Mesothelial cell of epicardium (in vitro differentiated cells): ENCODE measurements at places on chromosomes 7 and 10. TPM values are rescaled to one million over a fixed set of nuclear protein-coding genes. Genes with fewer than 3 reads are reported as not detected.

RBP4 gene
- 0.54 to 0.91 TPM (median 0.66 TPM) in 3 replicates for total RNA-seq

DYNC1I1 gene
- 3.5 to 4.7 TPM (median 4.4 TPM) in 3 replicates for total RNA-seq

TBRG4 gene
- total RNA-seq: 61.6 to 68.1 TPM (median 63.0 TPM) in 3 replicates

DNA sequence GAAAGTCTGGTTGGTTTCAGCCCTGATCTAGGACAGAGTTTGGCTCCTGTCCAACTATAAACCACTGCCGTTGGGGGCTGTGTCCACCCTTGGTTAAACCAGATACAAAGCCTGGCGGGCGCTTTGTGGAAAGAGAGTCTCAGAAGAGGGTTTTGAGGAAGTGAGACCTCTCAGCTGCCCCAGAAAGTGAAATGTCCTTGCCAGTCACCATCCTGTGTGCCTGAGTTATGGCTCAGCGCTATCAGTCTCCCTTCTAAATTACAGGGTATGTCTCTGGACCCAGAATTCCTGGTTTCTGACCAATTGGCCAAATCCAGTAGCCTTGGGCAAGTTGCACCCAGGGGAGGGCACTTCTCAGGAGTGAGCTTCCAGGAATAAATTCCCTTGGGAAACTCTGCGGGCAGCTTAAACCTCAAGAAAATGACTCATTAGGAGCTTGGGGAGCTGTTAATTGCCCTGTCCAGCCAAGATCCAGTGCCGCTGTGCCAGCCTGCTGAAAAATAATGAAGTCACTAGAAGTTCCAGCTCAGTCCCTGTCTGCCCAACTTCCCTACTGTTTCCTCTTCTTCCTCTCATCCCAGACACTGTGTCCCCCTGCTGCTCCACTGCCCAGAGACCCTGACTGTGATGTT, 66.7 kb upstream of the PDZD8 start:
- no peak for DNase-seq

FZD1 gene
- 15.3 to 15.4 TPM (median 15.3 TPM) in 3 replicates for total RNA-seq

- DNase-seq: no peak
These were observed 945 bp downstream of the ADD3 start for GRCh38 chr10:110008518-110009339.

GRCh38 chr10:99827936-99828335, 45.5 kb downstream of the ABCC2 start:
- no peak for DNase-seq

DNA sequence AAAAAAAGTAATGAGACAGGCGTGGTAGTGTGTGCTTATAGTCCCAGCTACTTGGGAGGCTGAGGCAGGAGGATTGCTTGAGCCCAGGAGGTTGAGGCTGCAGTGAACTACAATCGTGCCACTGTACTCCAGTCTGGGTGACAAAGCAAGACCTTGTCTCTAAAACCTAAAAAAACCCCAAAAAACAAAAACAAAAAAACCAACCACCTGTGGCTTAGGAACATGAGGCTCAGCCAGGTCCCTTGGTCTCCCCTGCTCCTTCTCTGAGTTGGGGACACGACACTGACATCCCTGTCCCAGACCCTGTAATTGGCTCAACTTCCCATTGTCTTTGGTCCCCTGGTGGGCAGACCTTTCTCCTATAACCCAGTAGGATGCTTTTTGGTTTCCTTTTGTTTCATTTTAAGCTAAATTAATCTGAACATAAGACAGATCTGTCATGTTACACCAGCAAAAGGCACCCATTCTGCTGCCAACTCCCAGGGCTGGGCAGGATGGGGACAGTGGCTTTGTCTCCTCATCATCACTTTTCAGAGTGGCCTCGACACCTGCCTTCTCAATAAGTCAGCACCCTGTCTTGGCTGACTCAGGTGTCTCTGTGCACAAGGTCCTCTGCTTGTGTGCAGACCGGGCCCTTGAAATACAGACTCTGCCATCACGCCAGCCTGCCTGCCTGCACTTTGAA, 74.4 kb downstream of the MYL10 start:
- peak; percentile 33 for DNase-seq

DNA sequence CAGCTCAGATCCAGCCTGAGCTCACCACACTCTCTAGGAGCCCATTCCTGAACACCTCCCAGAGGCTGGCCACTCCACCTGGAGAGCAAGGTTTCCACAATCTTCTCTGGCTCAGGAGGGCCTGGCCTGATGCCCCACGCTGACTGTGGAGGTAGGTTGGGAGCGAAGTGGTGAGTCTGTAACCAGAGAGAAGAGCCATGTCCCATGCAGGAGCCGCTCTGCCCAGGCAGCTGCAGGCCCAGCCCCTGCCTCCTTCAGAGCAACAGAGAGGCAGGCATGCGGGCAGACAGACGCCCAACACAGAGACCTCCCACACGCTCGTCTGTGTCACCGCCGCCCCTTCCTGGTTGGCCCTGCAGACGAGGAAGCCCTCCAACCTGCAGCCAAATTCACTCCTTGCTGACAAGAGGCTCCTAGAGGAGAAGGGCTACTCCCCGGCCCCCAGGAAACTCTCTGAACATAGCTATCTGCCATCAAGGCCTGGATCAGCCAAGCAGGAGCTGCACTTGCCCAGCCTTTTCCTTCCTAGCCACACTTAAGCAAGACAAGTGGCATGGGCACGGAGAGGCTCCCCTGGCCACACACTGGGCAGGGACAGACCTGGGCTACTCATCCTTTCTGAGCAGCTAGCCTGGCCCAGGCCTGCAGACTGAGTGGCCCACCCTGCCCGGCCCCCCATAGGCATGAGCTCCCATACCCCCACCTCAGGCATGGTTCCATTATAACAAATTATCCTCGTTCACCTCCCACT, 101.9 kb downstream of the GRID1 start:
- no peak for DNase-seq

MPLKIP gene
- total RNA-seq: 35.3 to 39.3 TPM (median 37.5 TPM) in 3 replicates

CHN2 gene
- 6.9 to 8.0 TPM (median 7.0 TPM) in 3 replicates for total RNA-seq

- no peak for DNase-seq
These were observed 3.3 kb downstream of the GOLGA7B start for GRCh38 chr10:97852840-97853405.

MKX gene
- not detected in 3 replicates for total RNA-seq

GRCh38 chr7:151178831-151179230, 8.2 kb downstream of the ASB10 start:
- no peak for DNase-seq

- DNase-seq: no peak
These were observed 21.6 kb upstream of the PPA1 start for GRCh38 chr10:70254778-70255328.

GRCh38 chr7:835485-836401, 3.5 kb downstream of the SUN1 start:
- DNase-seq: no peak

GRCh38 chr7:134855442-134855841, 76.0 kb downstream of the CALD1 start:
- no peak for DNase-seq

GRCh38 chr7:149855361-149856305, 17.5 kb downstream of the ZNF862 start:
- DNase-seq: no peak

GRCh38 chr7:101922631-101923601, 105.5 kb downstream of the CUX1 start:
- DNase-seq: no peak

- no peak for DNase-seq
These were observed 64.6 kb upstream of the ELN start for GRCh38 chr7:73963252-73963822.

MMP21 gene
- 0.18 to 0.27 TPM (median 0.23 TPM) in 3 replicates for total RNA-seq
